ENCODE measurements at places on chromosomes 16 and 17. TPM values are rescaled to one million over a fixed set of nuclear protein-coding genes. Genes with fewer than 3 reads are reported as not detected.

GRCh38 chr16:50688083-50688482, 5.3 kb upstream of the NOD2 start:
- peak; percentile 63 for DNase-seq

DNA sequence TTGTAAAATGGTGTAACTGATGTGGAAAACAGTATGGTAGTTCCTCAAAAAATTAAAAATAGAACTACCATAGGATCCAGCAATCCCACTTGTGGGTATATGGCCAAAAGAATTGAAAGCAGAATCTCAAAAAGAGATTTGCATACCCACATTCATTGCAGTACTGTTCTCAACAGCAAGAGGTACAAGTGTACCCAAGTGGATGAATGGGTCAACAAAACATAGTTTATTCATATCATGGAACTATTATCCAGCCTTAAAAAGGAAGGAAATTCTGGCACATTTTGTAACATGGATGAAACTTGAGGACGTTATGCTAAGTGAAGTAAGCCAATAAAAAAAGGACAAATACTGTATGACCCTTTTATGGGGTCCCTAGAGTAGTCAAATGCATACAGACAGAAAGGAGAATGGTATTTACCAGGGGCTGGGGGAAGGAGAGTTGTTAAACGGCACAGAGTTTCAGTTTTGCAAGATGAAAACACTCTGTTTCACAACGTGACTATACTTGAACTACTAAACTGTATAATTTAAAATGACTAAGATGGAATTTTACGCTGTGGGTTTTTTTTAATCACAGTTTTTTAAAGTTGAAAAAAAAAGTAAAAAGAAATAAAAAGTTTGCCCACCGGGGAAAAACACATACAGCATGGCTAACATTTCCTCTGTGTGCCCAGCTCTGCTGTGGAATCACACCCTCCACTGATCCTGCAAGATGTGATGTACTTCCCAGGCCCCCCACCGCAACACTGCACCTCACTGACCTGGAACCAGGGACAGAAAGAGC, 6.1 kb downstream of the TVP23A start:
- no peak for DNase-seq

DNA sequence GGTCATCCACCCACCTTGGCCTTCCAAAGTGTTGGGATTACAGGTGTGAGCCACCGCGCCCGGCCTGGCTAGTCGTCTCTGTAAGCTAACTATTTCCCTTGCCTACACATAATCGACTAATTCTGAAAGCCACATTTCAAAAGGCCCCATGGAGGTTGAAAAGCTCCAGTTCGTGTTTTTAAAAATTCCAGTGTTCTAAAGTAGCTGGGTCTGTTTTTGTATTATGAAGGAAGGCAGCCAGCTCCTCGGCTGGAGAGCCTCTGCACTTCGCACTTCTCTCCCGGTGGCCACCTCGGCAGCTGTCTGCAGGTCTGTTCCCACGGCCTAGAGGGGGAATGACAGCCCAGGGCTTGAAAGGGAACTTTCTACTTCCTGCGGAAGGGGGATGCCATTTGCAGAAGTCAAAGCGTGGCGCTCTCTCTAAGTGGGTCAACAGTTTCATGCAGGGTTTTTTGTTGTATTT, 16.9 kb downstream of the HASPIN start:
- no peak for DNase-seq

DNA sequence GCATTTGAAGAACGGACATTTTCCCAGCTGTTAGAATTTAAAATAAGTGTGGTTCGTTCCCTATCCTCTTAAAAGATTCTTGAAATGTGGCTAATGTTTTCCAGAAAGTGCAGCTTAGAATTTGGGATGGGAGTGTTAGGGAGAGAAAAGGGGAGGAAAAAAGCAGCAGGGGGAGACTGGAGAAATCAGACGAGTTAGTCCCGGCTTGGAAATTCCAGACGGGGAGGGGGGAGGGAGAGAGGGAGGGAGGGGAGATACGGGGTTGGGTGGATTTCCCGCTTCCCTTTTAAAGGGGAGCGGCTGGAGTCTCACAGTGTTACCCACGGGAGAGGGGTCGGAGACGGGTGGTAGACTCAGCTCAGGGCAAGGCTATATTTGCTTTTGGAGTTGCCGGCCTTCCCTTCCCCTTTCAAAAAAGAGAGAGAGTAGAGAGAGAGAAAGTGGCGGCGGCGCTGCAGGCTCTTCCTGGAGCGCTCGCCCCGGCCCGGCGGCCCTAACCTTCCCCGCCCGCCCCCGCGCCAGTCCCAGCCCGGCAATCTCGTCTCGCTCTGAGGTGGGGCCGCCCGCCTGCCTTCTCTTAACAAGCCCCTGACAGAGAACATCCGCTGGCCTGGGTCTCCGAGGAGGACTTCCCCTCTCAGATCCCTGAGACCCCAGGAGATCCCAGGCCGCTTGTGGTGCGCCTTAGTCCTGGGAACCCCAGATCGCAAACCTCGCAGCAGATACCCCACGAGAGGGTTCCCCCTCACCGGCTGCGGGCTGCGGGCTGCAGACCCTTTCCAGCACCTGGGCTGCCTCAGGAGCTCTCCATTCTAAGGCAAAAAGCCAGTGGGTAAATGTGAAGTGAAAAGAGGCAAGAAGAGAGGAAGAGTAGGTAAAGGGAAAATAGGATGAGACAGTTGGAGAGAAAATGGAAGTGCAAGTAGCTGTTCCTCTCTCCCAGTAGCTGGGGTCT, 6.6 kb downstream of the IGF2BP1 start:
- no peak for DNase-seq

DNA sequence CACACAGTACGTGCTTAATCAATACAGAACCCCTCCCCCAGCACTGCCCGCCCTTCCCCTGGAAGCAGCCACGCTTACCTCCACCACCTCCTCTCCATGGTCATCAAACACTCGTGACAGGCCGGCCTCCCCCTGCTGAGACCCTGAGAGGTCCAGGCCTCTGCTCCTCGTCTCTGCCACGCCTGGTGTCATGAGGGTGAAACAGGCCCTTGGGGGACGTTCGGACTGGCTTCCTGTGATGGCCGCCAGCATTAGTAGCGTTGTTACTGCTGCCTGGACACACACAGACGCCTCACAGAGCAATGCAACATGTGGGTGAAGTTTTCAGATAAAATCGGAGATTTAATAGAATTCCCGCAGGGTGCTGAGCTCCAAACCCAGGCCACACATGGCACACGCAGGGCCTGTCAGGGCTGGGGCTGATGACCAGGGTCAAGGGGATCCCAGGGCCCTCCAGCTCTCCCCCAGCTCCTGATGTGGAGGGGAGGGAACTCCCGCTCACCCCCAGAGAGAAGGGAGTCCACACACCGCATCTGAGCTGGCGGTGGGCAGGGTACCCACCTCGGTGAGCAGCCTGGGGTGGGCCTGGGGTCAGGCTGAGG, 15.9 kb upstream of the SLC38A10 start:
- DNase-seq, result no peak

DNA sequence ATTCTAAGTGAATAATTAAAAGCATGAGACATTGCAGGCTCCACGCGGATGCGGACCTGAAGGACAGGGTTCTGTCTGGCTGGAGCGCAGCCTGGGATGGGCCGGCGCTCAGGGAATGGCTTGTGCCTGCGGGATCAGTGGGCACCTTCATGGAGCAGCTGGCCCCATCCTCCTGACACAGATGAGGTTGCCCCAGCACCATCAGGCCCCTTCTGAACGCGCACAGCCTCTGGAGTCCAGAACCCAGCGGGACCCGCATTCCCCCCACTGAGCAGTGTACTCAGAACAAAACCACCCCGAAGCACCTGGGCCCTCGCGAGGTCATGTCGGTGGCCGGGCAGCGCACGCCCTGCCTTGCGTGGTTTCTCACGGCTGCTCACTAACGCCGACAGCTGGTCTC, 70.5 kb upstream of the CHMP6 start:
- peak; percentile 73 for DNase-seq

- no peak for DNase-seq
These were observed 18.3 kb downstream of the CIITA start for GRCh38 chr16:10895053-10895946.

DNA sequence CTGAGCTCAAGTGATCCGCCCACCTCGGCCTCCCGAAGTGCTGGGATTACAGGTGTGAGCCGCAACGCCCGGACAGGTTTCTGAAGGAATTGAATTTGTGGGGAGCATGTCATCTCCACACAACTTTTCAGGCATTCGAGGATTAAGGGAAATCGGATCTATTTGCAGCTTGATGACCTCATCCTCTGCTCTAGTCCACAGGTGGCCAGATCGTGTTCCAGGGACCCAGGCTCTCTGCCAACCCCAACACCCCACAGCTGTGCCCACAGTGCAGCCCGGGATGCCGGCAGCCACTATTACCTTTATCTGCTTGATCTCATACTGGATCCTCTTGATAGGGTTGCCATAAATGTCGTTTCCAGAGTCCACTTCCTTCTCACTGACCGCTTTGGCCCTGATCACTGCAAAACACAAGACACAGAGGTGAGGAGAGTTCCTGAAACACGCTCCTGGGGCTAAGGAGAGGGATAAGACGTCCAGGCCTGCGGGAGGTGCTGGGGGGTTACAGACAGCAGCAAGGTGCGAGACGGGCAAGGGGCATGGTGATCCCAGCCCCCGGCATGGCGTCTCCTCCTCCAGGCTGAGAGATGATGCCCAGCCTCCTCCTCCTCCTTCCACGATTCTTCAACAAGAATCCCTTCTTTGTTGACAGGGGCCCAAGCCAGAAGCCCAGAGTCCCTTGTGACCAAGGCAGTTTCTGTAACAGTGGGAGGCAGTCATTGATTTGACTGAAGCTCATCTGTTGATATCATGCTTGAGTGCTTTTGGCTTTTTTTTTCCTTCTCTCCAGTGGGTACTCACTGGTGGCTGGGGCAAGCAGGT, 29.3 kb downstream of the CEP295NL start:
- DNase-seq, result no peak

GRCh38 chr17:78351449-78352006, 8.3 kb downstream of the SOCS3 start:
- peak; percentile 94 for DNase-seq

- DNase-seq, result no peak
These were observed 90.2 kb downstream of the SMG6 start for GRCh38 chr17:2213291-2213960.

DNA sequence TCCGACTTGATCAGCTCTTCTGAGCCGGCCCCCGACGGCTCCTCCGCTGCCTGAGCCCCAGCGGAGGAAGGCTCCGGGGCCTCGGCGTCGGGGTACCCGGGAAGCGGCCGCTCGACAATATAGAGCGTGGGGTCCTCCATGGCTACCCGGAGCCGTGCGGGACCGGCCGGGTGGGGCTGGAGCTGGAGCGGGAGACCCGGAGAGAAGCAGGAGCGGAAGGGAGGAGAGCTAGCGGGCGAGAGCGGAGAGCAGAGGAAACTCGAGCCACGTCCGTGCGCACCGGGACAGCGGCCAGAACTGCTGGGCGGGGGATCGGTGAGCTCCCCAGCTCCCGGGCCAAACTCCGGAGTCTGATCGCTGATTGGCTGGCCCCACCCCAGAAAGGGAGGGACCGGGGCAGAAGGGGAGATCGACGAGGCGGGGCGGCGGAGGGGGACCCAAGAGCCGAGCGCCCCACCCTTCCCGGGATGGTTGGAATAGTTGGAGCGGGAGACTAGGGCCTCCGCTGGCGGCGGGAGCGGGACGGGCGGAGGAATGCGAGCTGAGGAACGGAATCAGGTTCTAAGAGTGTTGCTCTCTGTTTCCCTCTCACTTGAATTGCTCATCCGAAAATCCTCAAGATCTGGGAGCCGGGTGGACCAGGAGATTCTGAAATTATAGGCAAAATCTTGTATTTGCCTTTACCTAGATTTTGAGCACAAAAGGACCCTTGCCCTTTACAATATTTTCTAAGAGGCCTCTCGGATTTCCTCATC, at the start of gene CAVIN1:
TSS of gene CAVIN1 (minus strand) at position 299 of the 755 bp plus-strand sequence. CDS start at position 140, 159 bp downstream.
- peak; percentile 99 for DNase-seq

DNA sequence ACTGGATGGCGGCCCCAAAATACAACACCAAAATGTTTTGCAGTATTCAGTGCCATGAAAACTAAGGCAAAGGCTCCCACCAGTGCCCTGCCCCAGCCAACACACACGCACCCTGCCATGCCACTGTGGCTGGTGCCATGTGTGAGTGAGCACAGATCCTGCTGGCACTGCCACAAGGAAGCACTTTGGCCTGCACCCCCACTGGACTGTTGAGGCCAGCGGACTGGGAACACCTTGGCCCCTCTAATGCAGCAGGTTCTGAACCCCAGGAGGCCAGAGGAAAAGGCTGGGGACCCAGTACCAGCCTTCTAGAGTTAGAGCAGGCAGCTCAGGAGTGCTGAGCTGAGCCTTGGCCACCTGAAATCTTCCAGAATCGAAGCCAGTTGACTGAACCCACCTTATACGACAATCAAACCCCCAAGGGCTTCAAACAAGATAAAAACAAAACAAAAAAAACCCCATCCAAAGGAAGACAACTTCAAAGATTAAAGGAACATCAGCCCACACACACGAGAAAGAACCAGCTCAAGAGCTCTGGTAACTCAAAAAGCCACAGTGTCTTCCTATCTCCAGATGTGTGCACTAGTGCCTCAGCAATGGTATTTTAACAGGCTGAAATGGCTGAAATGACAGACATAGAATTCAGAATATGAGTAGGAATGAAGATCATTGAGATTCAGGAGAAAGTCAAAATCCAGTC, 21.5 kb downstream of the NLRP1 start:
- no peak for DNase-seq

DNA sequence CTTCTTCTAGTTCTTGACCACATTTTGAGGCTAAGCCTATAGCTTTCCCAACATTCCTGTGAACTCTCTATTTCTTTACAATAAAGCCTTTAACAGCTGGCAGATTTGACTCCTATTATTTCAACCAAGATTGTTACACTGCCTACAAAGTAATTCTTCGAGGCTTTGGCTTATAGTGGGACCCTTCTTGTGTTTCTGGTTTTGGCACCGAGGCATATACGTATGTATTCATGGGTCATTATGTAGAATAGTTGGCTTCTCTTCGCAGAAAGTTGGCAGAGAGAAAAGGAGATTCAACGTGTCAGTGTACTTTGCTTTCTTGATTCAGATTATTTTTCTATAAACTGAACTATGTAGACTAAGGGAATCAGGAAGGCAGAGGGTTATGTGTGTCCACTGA, 102.2 kb downstream of the ABCA8 start:
- DNase-seq, result no peak

DNA sequence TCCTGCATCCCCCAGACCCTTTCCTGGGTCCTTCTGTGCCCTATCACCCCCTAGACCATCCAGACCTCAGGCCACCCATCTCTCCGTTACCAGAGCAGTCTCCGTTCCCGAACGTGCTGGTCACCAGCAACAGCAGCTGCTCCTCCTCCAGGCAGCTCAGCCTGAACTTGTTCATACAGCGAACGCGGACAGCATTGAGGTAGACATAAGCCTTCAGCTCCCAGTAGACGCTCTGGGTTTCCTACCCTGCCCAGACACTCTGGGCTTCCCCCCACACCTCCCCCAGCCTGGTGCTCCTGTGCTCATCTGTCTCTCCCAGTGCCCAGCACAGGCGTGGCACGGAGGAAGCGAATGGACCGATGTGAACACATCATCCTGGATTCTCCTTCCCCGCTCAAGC, 41.6 kb upstream of the RNFT1 start:
- DNase-seq, result no peak

Gene NPIPA2
- 4.5 TPM for total RNA-seq

Gene LRRC46
- 0.27 TPM for total RNA-seq

Gene CASKIN1
- total RNA-seq, result 1.2 TPM

Gene TMEM238L
- total RNA-seq, result not detected

Gene NPB
- total RNA-seq, result 0.51 TPM

Gene PRSS33
- total RNA-seq, result not detected

Gene MYCBPAP
- 0.13 TPM for total RNA-seq

Gene AXIN2
- 12.4 TPM for total RNA-seq

Gene MGAT5B
- total RNA-seq, result 0.13 TPM
